ENCODE measurements at places on chromosomes 16 and 17. TPM values are rescaled to one million over a fixed set of nuclear protein-coding genes. Genes with fewer than 3 reads are reported as not detected.

RAMP2 gene
- 8.7 TPM for total RNA-seq

DNA sequence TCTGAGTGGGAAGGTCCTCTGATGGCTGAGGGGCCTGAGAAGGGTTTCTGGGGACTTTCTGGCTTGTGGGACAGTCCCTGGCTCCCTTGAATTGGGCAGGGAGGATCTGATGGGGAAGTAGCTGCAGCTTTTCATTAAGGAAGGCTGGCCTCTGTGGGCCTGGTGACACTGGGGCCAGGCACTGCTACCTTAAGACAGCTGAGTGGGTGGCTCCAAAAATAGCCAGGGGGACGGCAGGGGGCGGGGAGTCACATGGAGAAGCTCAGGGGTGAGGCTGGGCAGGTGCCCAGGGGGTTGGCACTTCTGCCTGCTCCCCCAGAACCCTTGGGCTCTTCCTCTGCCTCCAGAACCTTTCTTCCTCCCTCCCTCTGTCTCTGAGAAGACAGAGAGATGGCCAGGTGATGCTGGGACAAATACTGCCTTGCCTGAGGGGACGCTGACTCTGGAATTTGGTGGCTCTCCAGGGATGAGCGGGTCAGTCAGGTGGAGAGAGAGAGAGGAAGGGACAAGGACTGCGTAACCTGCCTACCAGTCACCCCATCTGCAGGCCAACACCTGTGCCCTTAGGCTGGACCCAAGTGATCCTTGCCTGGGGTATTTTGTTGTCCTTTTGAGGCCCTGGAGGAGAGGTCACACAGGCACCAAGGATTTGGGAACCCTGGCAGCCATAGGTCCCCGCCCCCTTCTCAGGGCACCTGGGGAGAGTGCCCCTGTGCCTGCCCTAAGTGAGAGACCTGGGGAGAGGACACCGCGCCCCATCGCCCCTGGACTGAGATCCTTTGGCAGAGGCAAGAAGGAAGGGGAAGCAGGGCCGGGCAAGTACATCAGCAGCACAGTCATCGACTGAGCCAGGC, 1.7 kb upstream of the SGCA start:
- no peak for DNase-seq

DNA sequence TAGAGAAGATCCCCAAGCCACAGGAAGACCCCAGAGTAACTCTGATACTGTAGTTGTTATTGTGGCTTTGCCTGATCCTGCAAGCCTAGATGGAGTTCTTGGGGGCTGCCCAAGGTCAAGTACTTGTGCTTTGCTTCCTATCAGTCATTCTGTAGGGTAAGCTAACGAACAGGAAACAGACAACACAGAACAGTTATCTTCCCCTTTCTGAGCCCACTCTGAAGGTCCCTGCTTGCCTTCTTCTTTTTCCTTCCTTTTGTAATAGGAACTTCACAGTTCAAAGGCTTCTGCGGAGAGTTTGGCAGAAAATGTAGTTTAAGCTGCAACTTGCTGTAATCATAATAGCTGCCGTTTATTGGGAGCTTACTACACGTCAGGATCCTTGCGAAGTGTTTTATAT, 494.1 kb upstream of the ERCC4 start:
- no peak for DNase-seq

GRCh38 chr17:79616801-79617200, 6.0 kb upstream of the RBFOX3 start:
- no peak for DNase-seq

DNA sequence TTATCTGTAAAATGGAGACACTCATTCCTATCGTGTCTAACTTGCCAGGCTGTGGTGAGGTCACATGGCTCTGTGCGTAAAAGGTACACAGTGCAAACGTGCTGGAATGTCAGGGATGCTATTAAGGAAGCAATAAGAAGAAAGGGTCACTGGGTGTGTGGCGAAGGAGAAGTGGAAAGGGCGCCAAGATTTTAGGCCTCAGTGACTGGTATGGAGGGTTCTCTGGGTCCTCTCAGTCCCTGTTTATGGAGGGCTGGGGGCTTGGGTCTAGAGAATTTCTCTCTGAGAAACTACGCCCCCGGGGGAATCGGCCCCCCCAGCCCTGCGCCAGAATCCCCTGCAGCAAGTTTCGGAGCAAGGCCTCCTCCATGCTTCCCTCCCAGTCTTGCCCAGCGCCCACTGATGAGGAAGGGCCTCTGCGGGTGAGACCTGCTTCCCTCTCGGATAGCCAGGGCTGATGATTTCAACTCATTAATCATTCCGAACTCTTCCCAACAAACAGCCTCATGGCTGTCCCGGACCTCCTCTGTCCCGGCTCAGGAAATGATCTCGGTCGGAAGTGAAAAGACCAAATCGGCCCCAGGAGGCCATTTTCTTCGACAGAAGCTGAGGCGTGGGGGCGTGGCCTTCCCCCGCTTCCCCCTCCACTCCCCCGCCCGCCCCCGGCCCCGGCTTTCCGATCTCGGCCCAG, 1.2 kb upstream of the HEXIM1 start:
- peak; percentile 57 for DNase-seq

DNA sequence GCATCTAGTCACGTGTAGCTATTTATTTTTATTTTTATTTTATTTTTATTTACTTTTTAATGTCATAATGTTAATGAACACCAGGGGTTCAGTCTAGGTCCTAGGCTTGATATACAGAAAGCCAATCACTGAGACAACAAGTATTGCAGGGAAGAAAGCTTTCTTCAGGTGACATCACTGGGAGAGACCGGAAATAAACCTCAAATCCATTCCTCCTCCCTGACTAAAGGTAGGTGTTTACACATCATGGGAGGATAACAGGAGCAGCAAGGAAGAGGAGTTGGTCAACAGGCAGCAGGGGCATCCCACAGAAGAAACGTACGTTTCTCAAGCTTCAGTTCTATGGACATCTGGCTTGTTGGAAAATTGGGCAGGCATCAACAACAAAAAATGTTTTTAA, 9.5 kb upstream of the HEATR3 start:
- DNase-seq = no peak

DNA sequence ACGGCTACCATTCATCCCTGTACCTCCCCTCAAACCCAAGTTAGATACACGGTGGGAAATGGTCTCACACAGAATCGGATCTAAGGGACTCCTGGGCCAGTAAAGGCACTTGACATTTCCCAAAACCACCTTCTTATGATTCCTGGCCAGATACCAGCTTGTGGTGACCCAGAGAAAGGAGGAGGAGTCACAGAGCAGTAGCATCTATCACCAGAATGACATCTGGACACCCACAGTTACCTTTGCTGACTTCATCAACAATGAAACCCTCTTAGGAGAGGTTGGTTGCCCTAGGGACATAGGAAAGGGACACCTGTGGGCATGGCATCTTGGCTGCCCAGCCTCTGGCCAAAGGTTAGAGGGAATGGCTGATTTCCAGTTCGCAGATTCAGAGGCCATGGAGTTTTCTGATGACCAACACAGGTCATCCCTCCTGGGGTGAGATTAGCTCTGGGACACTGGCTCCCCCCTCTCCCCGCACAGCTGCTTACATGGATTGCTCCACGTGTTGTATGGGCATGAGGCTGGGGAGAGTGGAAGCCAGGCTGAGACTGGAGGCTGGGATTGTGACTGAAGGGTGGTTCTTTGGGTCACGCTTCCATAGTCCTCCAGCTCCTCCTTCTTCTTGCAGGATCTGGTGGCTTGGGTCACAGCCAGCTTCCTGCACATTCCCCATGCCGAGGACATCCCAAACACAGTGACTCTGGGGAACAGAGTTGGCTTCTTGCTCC, 1.4 kb upstream of the AOC3 start:
- no peak for DNase-seq

DNA sequence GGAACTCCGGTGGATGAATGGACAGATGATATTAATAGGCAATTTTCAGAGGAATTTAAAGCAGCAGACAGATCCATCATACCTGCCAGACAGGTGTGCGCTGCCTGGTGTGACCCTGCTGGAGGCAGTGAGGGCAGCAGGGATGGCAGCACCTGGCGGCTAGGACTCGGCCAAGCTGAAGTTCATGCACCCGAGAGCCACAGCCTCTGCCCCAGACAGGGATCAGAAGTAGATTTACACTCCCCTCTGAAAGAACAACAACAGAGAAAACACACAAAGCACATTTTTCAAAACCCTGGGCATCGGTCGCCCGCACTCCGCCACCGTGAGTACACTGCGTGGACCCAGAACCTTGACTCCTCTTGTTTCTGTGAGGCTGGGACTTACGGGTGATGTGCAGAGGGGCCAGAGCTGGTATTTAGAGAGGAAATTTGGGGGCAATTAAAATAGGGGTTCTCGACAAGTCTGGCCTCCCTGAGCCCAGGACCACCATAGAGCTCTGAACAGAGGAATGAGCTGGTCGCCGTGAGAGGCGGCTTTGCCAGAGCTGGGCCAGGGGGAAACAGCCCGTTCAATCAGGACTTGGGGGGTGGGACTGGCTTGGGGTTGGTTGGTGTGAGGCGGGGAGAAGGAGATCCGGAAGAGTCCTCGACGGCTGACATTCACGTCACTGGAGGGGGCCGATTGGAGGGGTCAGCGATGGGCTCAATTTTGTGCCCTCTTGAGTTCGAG, 101.0 kb downstream of the METRNL start:
- DNase-seq = no peak

DNA sequence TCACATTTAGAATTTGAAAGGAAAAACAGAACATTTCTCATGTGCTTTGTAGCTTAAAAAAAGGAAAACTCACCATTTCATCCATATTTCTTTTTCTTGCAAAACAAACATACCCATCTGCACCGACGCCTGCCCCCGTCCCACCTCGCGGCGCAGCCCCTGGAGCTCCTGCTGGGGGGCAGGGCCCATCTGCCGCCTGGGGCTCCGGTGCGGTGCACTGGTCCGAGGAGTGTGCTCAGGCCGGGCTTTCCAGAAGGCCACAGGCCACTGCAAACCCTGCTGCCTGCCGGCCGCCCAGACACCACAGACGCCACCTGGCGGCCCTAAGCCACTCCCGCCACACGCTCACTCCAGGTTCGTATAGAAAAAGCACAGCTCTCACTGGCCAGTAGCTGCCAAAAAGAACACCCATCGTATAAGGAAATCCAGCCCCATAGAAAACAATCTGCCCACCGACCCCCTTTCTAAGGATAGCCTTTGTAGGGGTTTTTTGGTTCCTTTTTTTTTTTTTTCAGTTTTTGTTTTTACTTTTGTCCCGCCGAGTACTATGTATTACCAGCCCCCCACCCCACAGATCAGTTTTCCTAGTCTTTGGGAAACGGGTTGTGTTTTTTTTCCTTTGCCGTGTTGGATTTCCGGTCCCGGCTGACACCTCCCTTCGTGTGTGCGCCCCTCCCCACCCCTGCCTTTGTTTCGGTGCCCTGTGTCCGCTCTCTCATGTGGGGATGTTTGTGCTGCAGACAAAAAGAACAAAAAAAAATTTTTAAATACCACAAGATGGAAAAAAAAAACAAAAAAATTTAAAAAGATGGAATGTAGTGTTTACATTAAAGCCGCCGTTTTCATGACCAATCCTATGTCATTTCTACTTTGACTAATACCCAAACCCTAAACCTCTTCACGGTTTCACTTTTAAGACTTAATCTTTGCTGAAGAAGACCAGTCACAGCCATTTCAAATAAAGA, 68.8 kb downstream of the AMFR start:
- DNase-seq = peak; percentile 90

- DNase-seq = no peak
Measured at GRCh38 chr16:31707743-31708335, 165.8 kb upstream of the ZNF267 start.

- peak; percentile 46 for DNase-seq
Measured at GRCh38 chr16:15704545-15704987, 54.5 kb downstream of the NDE1 start.

TBC1D3G gene
- not detected for total RNA-seq

DNA sequence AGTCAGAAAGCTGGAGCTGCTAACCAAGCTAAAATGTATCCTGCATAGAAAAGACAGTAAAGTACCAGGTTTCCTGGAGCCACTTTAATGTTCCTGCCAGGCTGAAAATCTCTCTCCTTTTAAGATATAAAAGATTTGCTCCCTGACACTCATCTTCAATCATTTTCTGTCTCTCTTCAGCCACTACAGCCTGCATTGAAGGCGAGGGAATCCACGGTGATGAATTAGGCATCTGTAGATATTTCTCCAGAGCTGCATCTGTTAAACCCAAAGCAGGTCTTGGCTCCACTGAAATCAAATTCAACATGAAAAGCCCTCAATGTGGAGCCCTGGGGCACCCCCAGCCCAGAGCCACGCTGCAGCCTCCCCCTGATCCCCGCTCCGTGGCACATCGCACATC, 94.7 kb upstream of the CRHR1 start:
- DNase-seq = no peak

DNA sequence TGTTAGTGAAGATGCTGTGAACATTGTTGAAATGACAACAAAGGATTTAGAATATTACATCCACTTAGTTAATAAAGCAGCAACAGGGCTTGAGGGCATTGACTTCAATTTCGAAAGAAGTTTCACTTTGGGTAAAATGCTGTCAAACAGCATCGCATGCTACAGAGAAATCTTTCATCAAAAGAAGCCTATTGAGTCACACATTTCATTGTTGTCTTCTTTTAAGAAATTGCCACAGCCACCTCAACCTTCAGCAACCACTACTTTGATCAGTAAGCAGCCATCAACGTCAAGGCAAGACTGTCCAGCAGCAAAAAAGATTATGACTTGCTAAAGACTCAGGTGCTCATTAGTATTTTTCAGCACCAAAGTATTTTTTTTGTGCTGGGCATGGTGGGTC, 13.2 kb upstream of the MAP2K6 start:
- no peak for DNase-seq

- DNase-seq = no peak
Measured at GRCh38 chr16:11973070-11973469, 3.5 kb upstream of the SNX29 start.

- DNase-seq = no peak
Measured at GRCh38 chr16:85475233-85475632, 137.9 kb upstream of the GSE1 start.

- no peak for DNase-seq
Measured at GRCh38 chr16:73775841-73776388, 520.7 kb upstream of the PSMD7 start.

- no peak for DNase-seq
Measured at GRCh38 chr16:87715231-87715630, 50.6 kb downstream of the KLHDC4 start.

Data from cerebellum (tissue), 4 donors.